ENCODE measurements at places on chromosomes 13 and 19. TPM values are rescaled to one million over a fixed set of nuclear protein-coding genes. Genes with fewer than 3 reads are reported as not detected.

The PSG4 gene
- not detected for total RNA-seq

The TMIGD2 gene
- not detected for total RNA-seq

The GPX4 gene
- 115 TPM for total RNA-seq

The CEACAM1 gene
- 6.2 TPM for total RNA-seq

The APOC4 gene
- not detected for total RNA-seq

The FPR1 gene
- not detected for total RNA-seq

The RNF225 gene
- 0.31 TPM for total RNA-seq

The WDR62 gene
- 4.0 TPM for total RNA-seq

The CYSLTR2 gene
- 282 TPM for total RNA-seq

The RASL11A gene
- total RNA-seq: 1.7 TPM

The IPO5 gene
- total RNA-seq: 54.7 TPM

The ACP7 gene
- 2.1 TPM for total RNA-seq

The RUBCNL gene
- 0.46 TPM for total RNA-seq

The DZIP1 gene
- total RNA-seq: 23.3 TPM

The LAIR1 gene
- total RNA-seq: not detected

The SHISA2 gene
- 36.0 TPM for total RNA-seq
